ENCODE measurements at places on chromosomes 6 and 20.

GRCh38 chr20:35578469-35578868 is 36.6 kb downstream of the ERGIC3 start:
- no peak for DNase-seq

- no peak for DNase-seq
These were observed 280.6 kb downstream of the SLC35F1 start for GRCh38 chr6:118187568-118188164.

DNA sequence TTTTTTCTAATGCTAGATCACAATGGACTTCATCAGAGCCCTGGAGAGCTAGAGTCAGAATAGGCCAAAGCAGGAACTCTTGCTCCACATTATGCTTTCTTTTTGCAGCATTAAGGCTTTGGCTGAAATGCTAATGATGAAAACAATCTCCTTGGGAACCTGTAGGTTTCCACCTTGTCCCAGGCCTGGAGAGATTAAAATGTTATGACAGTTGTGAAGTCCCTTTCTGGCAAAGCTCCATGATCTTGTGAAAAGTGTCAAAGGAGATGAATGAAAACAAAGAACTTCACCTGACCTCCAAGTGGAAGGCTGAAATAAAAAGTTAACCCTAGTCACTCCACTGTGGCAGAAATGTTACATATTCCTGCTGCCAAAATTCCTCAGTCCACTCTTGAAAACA is 64.0 kb upstream of the LRRC1 start:
- DNase-seq, result no peak

- DNase-seq, result no peak
These were observed at the start of gene BMP7 for GRCh38 chr20:57266291-57267157. Gene BMP7 (minus strand): TSS chr20:57266641. CDS start chr20:57266122, 519 bp downstream.

Measured in astrocyte of the cerebellum (primary cell).